ENCODE measurements at places on chromosomes 13 and 19. TPM values are rescaled to one million over a fixed set of nuclear protein-coding genes. Genes with fewer than 3 reads are reported as not detected.

DNA sequence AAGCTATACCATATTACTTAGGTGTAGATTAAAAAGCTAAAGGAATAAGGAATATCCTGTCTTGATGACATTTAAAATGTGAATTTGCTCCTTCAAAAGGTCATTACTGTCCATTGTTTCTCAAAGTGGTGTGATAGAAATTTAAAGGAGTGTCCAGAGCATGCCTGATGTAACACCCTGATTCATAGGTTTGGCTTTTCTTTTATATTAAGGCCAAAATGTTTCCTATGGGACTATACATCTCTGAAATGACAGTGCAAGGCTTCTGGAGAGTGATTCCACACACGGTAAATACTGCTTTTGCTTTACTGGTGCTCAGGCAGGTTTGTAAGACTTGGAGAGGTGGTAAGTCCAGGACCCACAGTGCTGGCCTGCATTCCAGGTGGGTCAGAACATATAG is 289.9 kb downstream of the RFC3 start:
- DNase-seq, result no peak

- no peak for DNase-seq
Observed at GRCh38 chr13:24910502-24911132, 146.6 kb downstream of the RNF17 start.

DNA sequence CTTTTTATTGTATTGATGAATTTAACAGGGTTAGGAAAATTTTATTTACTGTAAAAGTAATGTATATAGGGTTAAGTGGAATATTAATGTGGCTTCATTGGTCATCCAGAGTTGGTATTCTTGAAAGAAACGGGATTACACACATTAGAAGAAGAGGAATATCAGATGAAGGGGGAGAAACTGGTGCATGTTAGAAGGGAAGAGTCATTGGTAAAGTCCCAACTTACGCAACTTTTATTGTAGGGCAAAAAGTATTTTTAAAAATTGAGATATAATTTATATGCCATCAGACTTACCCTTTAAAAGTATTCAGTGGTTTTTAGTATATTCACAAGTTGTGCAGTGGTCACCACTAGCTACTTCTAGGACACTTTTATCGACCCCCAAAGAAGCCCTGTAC is 47.3 kb downstream of the DNAJC3 start:
- no peak for DNase-seq

The PRKACA gene
- 31.8 TPM for total RNA-seq

DNA sequence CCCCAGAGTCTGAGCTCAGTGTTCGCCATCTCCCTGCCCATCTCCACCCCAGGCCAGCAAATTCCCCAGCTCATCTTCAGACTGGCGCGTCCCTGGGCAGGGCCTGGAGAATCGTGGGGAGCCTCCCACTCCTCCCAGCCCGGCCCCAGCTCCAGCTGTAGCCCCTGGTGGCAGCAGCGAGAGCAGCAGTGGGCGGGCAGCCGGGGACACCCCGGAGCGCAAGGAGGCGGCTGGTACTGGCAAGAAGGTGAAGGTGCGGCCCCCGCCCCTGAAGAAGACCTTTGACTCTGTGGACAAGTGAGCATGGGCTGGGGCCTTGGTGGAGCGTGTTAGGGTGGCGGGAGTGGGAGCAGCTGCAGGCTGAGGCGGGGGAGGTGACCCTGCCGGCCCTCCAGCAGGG is 8.4 kb upstream of the PRR19 start:
- no peak for DNase-seq

All from G401 (cell line).